ENCODE measurements at places on chromosomes 5 and 9.

DNA sequence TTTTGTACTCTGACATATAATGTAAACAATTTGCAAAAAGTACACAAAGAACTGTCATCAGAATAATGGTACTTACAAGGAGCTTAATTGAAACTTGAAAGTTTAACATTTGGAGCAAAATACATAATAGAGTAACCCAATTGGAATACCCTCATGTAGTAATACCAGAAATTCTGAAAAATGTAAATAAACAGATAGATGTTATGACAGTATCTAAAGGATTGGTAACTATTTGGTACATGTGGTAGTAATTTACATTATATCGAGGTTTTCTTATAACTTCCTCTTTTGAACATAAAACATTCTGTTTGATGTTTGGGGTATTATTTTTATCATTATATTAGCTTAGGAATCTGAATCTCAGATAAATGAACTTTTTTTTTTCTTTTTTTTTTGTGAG is 211.7 kb upstream of the ELL2 start:
- DNase-seq = no peak

DNA sequence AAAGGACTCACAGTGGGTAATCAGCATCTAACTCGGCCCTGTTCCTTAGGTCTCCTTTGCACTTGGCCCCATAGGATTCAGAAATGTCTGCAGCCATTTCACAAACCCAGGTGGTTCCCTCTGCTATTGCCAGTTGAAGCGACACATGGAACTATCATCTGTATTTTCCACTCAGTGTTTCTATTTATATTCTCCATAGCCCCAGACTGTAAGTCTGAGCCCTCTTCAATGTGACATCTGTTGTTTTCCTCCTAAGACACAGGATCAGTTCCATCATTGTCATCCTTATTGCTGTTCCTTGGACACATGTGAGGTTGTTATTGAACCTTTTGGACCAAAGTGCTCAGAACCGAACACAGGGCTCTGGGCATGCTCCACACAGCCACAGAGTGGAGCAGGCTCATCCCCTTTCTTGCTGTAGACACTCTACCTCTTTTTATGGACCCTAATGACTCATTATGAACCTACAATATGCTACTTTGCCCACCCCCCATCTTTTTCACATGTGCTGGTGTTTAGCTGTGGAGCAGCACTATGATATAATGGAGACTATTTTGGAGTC is 36.4 kb downstream of the GARNL3 start:
- DNase-seq = no peak

- DNase-seq = no peak
These were observed 109.7 kb upstream of the LHFPL2 start for GRCh38 chr5:78758169-78758839.

- DNase-seq = no peak
These were observed 7.5 kb downstream of the ADAMTS13 start for GRCh38 chr9:133429641-133430161.

DNA sequence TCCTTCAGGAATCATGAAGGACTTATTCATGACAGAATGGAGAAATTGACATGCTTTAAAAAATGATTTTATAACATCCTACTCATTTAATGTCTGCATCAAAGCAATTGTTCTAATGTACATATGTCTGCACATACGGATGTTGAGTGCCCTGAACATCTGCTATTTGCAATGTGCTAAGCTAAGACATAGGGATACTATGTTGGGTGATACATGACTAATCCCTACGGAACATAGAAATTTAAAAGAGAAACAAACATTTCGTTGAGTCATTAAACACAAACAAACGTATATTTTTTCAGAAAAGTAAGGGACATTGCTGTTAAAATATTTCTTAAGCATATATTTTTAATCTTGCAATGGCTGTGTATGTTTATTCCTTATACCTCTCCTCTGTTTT is 686.5 kb upstream of the ADAMTS16 start:
- DNase-seq = no peak

DNA sequence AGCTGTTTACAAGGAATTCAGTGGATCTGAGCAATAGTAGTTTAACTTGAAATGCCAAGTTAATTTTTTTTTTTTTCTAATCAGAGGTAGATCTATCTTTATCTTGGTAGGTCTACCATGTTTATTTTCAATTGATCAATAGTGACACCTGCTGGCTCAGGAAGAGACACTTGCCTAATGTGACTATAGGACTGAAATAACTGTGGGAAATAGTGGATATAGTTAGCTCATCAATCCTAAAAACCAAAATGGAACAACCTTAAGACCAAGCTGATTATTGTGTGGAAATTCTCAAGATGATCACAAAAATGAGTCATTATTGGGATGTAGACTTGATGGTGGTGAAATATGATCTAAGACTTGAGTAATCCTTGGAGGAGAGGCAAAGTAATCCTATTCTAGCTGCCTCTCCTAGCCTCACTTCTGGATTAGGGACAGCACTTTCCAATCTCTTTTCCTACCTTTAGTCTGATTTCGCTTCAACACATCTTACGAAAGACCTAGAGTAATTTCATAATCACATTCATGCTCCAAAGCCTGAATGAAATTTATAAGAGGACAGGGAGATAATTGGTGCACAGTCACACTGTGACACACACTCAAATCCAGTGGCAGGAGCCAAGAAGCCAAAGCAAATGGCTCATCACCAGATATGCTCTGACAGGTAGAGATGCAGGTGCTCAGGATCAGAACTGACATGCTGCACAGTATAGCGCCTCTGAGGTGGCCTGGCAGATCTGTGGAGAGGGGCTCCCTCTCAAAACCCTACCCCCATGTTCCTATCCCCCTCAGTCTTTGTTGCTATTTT is 156.3 kb downstream of the HMHB1 start:
- no peak for DNase-seq

GRCh38 chr9:133333011-133333410 is 3.0 kb downstream of the SURF6 start:
- DNase-seq = no peak

DNA sequence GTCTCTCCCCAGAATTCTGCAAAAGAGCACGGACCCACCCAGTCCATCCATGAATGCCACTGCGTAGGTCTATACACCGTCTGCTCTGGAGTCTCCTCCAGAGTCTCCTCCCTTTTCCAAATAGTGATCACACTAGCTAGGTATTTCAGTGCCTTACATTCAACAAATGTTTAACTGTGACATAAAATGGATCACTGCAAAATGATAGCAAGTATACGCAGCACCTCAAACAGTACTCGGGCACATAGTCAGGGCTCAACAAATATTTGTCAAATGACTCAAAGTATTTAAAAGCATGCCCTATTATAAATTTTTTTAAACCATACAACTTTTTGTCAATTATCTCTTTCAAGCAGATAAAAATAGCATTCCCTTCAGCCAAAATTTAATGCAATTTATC is 60.5 kb downstream of the TLE1 start:
- no peak for DNase-seq

DNA sequence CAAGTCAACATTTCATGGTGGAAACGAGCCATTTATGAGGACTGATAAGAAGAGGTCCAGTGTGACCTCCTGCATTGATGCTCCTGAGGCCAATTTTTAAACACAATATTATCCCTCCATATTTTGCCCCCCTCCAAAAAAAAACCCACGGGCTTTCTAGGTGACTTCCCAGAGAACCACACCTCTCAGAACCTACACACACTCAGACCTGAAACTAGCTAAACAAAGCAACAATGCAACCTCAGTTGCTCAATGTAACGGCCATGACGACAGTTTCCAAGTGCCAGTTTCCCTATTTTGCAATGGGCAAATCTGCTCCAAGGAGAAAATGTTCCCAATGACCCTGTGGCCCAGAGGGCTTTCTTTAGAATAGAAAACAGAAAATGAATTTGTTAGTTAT is 3.5 kb downstream of the NRG2 start:
- DNase-seq = peak; percentile 37

- DNase-seq = no peak
These were observed 27.4 kb downstream of the SNX30 start for GRCh38 chr9:112777914-112778313.

DNA sequence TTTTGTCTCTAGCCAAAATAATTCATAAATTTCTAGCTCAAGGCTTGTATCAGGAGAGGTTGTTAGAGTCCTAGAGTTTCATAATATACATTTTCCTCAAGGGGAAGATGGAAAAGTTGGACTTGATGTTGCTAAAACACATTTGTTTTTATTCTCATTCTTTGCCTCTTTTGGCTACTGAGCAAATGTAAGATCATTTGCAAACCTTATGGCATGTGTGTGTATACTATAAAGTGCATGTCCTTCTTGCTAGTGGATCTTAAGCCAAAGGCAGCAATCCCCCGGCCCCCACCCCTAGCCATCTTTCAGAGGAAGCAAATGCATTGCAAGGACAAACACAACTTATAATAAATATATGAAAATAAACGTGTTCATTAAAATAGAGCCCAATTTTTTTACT is 43.0 kb downstream of the ADAMTSL1 start:
- DNase-seq = no peak

GRCh38 chr9:133687856-133688761 is 50.0 kb downstream of the SARDH start:
- no peak for DNase-seq

- DNase-seq = no peak
These were observed 242.6 kb downstream of the AUH start for GRCh38 chr9:91119142-91119541.

DNA sequence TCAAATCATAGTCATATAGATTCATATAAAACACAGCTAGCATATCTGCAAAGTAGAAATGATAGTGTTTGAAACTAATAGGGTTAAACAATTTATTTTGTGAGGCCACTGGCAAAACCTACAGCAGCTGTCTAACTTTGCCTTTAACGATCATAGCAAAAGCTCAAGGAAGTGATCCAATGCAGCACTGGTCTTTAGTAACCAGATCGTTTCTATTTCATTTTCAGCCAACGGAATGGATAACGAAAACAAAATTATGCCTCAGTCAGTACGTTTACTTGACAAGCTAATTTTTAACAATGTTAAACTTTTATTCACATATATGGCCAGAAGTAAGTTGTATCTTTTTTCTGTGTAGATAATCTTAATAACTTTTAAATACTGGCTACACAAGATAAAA is 17.7 kb downstream of the MLLT3 start:
- DNase-seq = no peak

GRCh38 chr5:136811551-136811950 is 446.2 kb upstream of the TRPC7 start:
- DNase-seq = no peak

DNA sequence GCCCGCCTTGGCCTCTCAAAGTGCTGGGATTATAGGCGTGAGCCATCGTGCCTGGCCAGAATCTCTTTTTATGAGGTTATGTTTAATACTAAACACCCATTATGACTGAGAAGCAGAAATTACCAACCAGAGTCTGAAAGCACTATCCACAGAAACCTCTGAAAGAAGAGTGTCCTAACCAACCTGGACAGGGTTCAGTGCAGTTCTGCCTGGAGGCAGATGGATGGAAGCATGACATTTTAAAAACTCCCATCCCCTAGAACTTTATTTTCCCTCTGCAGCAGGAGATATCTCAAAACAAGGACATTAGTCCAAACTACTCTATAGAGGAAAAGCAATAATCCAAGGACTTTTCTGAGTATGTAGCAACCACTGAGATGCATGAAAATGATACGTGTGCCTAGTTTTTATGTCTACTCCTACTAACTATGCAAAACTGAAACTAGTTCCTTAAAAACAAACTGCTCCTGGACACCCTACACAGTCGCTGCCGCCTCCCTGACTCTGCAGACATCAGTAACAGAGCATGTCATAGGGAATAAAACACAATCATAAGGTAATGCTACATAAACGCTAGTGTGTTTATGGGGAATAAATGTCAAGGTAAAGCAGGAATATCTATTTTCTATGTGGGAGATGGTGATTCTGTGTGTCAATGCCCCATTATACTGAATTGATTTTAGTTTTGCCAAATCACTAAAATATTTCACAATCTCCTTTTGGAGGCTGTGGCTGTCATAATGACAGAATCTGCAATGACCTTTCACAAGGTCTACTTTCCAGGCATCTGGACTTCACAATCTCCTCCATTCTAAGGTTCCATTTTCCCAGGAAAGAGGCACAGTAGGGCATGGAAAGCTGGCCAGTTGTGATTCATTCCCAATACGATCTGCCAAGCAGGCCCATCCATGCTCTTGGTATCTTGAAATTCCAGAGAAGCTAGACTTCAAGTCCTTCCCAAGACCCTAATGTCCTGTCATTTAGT is 122.8 kb downstream of the SIL1 start:
- DNase-seq = peak; percentile 27

- DNase-seq = no peak
These were observed 42.9 kb downstream of the SPRY4 start for GRCh38 chr5:142281966-142282365.

GRCh38 chr9:134189470-134190231 is 25.3 kb upstream of the RNU6ATAC start:
- DNase-seq = peak; percentile 59

DNA sequence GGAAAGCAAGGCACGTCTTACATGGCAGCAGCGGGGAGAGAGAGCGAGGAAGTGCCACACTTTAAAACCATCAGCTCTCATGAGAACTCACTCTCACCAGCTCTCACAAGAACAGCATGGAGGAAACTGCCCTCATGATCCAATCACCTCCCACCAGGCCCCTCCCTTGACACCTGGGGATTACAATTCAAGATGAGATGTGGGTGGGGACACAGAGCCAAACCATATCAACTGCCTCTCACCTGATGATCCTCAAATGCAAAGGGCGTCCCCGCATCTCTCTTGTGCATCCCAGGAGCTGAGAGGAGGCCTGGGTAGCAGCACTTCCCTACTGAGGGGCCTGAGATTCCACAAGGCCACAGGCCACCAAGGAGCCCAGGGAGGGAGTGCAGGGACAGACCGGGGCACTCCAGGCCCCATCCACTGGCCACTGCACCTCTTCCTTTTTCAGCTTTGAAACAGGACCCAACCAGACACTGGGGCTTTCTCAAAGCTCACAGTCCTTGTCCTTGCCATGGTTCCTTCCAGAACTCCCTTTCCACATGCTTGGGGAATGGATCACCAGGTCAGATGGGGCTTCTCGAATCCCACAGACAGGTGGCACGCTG is 54.5 kb upstream of the IL17B start:
- DNase-seq = no peak

DNA sequence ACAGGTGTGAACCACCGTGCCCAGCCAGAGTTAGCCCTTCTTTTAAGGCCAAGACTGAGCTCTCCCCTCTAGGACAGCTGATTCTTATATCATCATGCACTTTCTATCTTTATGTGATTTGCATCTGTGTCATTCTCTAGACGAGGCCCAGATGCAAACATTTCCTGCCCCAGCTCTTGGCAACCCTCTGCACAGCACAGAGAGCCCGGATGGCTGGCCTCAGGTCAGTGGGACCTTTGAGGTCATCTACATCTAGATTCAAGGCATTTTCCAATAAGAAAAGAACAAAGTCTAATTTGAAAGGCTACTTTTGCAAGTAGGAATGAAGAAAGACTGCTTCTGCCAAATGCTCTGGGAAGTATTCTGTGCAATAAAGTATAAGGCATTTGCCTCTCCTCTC is 109.0 kb upstream of the DAB2 start:
- no peak for DNase-seq

GRCh38 chr9:131657037-131657377 is 82.9 kb downstream of the RAPGEF1 start:
- DNase-seq = no peak
